ENCODE measurements at places on chromosomes 5 and 9. TPM values are rescaled to one million over a fixed set of nuclear protein-coding genes. Genes with fewer than 3 reads are reported as not detected.

The SLC30A5 gene
- total RNA-seq, result 68.9 TPM

The TPRN gene
- total RNA-seq, result 9.2 TPM

The FCN2 gene
- total RNA-seq, result not detected

The LECT2 gene
- total RNA-seq, result not detected

The CDX1 gene
- total RNA-seq, result 0.28 TPM

The EIF4E1B gene
- total RNA-seq, result 0.44 TPM

The TPPP gene
- 27.9 TPM for total RNA-seq

GRCh38 chr5:78734950-78735349 lies 86.4 kb upstream of the LHFPL2 start:
- DNase-seq, result no peak

DNA sequence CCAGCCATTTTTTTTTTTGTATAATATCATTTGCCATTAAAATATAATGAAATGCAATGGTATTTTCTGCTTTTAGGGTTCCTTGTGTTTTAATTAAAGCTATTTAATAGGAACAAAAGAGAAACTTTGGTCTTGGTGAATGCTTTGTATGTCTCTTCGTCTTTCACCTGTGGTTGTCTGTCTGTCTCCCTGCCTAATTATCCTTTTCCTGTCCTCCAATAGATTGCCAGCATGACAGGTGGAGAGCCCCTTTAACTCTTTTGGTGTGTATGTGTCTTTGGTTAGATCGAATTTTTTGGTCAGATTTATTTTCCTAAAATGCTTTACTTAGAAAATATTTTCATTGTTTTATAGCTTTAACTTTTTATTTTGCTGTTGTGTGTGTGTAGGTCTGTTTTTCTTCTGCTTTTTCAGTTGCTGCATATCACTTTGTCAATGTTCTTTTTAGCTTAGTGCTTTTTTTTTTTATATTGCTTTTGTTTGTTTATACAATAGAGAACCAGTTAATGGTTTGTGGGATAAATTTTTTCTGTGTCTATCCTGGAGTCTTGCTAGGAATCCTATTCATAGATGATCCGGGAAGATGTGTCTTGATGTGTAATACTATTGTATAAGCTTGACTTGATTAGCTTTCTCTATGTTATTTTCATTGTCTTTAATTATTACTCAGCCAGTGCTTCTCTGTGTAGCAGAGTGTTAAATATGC lies 8.6 kb downstream of the CHMP5 start:
- DNase-seq, result no peak

DNA sequence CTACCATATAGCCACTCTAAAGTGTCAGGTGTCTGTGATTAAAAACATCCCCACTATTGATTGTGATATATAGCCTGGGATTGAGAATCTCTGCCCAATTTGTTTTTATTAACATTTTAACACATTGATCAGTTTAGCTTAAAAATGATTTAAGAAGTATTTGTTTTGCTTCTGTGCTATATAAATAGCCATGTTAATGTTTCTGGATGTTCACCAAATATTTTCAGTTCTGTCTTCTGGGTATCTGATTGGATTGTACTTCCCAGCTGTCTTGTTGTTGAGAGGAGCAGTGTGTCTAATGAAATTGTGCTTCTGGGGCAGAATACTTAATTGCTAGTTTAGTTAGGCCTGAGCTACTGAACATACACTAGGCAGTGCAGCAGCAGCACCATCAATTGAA lies 126.6 kb upstream of the TUSC1 start:
- no peak for DNase-seq

- no peak for DNase-seq
These were observed 120.9 kb downstream of the CDC42SE2 start for GRCh38 chr5:131384616-131385214.

- DNase-seq, result no peak
These were observed 160.9 kb downstream of the LPAR1 start for GRCh38 chr9:110877374-110877773.

- DNase-seq, result no peak
These were observed 21.9 kb upstream of the ISCA1 start for GRCh38 chr9:86304236-86304730.

DNA sequence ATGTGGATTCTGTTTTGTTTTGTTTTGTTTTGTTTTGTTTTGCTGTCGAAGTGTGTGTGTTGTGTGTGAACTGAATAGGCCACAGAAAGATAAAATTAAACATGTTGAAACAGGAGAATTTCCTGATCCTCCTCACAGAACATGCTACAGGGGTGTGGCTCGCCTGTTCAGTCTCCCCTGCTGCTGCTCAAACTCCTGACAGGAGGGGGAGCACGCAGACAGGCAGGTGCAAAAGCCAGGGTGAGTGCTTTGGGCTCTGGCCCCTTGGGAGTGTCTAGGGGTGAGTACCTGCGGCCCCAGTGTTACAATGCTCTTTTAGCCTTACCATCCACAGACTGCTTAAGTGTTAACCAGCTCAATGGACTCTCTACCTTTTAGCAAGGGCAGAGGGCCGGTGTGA lies 473.5 kb downstream of the MAT2B start:
- DNase-seq, result no peak

DNA sequence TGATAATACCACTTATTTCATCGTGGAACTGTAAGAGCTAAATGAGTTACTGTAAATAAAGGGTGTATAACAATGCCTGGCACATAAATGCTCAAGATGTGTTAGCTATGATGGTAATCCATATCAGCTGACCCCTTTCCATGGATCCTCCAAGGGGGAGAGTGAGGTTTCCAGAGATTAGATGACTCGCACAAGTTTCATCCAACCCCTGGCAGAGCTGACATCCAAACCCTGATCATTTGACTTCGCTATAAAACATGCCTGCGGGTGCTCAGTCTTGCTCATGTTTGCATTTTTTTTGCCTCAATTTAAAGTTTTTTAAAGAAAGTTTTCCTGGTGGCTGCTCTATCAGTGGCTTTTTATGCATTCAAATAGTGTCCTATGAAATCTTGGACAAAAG lies 145.7 kb upstream of the SMIM23 start:
- no peak for DNase-seq

- peak; percentile 47 for DNase-seq
These were observed 18.1 kb downstream of the GSN start for GRCh38 chr9:121285835-121286687.

GRCh38 chr5:9838916-9839315 lies 208.8 kb upstream of the TAS2R1 start:
- peak; percentile 54 for DNase-seq

- DNase-seq, result no peak
These were observed 11.6 kb downstream of the GZMA start for GRCh38 chr5:55114061-55114460.

- no peak for DNase-seq
These were observed 32.8 kb upstream of the EBF1 start for GRCh38 chr5:159132429-159133040.

GRCh38 chr5:27855491-27855890 lies 817.1 kb upstream of the CDH9 start:
- DNase-seq, result no peak

DNA sequence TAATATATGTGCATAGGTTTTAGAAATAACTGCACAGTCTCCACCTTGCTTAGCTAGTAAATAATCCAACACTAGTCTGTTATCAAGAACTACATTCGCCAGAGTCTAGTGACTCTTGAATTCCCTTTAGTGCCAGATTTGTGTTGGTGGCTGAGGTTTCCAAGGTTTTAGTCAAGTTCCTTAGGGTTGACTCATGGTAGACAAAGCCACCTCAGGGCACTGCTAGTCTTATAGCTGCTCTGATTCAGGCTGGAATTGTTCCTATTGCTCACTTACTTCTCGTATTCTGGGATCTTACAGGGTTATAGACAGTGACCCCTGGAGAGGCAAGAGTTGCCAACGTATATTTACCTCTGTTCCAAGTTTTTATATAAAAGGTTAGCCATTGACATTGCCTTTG lies 1369.8 kb upstream of the CDH9 start:
- no peak for DNase-seq

DNA sequence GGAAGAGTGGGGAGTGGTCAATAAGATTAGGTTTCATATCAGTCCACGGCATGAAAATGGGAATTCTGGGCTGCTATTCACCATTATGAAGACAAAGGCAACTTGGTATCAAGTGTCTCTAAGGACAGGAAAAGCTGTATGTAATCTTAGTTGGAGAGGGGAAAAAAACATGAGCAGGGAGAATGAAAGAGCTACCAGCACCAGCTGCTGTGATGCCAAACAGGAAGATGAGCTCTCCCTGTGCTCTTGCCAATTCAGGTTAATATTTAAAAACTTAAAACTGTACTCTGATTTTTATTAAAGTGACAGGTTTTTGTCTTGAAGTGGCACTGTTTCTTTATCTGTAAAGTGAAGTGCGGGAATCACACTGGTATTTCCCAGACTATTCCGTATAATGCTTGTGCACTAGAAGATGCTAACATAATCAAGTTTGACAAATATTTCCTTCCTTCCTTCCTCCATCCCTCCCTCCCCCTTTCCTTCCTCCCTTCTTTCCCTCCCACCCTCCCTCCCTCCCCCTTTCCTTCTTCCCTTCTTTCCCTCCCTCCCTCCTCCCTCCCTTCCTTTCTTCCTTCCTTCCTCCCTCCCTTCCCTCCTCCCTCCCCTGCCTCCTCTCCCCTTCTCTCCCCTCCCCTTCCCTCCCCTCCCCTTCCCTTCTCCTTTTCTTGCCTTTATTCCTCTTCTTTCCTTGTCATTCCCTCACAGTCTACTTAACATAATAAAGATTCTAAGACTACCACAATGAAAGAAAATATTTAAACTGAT lies 1383.0 kb upstream of the C9orf72 start:
- DNase-seq, result no peak

- DNase-seq, result no peak
These were observed 1.0 kb upstream of the TSC1 start for GRCh38 chr9:132945186-132946130.

Data from spinal cord (tissue), 10 donors.